ENCODE measurements at places on chromosomes 5 and 9.

DNA sequence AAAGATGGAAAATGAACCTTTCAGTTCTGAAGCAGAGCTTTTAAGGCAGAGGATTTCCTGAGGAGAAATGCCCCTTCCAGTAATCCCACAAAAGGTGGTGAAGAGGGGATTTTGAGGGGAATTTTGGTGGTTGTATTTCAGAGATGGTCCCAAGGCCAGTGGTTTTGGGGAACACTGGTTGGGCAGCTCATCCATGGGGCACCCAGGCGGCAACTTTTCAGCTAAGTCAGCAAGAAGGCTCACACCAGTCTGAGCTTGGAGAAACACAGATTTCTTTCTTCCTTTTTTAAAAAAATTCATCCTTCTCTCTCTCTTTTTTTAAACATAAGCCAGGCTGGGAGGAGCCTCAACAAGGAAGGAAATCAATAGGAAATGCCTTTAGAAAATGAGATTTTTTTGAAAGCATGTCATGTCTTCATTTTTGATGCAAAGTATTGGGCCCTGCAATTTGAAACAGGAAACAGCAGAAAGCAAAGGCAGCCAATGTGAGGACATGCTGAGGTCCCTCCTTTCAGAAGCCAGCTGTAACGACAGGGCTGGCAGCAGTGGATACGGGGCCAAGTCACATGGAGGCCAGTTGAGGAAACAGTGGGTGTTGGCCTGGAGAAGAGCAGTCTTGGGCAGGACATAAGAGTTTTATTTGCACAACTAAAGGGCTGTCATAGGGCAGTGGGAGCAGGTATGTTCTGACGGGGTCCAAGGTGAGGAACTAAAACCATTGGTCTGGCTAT lies 155.3 kb upstream of the KLF4 start:
- no peak for DNase-seq

- DNase-seq: no peak
These were observed 49.0 kb upstream of the GARNL3 start for GRCh38 chr9:127215268-127216209.

DNA sequence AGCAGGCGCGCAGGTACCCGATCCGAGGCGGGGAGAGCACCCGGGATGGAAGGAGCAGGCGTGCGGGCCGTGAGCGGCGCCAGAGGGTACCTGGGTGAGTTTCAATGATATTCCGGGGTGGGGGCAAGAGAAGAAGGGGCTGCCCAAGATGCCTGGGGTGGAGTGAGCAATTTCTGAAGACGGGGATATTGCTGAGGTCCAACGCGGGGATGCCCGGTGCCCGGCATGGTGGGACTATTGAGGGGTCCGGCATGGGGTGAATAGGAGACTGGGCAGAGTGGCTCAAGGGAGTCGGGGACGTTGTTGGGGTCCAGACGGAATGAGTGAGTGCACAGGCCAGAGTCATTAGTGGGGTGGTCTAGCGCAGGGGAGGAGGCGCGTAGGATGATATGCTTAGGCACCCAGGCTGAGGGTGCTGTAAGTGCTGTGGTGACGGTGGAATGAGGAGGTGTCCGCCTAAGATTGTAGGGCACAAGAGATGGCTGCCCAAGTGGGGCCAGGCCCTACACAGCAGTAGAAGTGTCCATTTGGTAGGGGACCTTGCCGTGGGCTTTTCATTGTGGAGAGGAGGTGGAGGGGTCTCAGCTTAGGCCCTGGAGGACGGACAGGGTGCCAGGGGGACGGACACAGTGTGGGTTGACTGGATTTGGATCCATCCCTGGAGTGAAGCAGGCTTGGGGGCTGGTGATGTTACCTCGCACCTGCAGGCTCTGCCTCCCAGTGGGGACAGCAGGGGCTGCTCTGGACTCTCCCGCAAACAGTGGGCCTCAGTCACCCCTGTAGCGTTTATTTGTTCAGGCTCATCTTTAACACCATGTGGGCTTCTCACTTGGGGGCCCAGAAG lies 719 bp downstream of the MIGA2 start:
- no peak for DNase-seq

GRCh38 chr9:106644661-106645060 lies 218.3 kb upstream of the ZNF462 start:
- DNase-seq: no peak
